Sigmoid colon (tissue), 7 donors: ENCODE measurements at places on chromosomes 11 and 22. TPM values are rescaled to one million over a fixed set of nuclear protein-coding genes. Genes with fewer than 3 reads are reported as not detected.

GRCh38 chr22:44723801-44724200 lies 21.8 kb downstream of the PRR5 start:
- H3K27ac ChIP-seq: no peak overlapping the region
- H3K4me3 ChIP-seq: no peak overlapping the region
- H3K4me1 ChIP-seq: peaks cover 3% of the 10 kb centered on the region
- no peaks in the 10 kb centered on the region for H3K27me3 ChIP-seq
- no peaks in the 10 kb centered on the region for H3K36me3 ChIP-seq
- no peak for DNase-seq

ADM gene
- 57.3 TPM for total RNA-seq

JAM3 gene
- 74.2 TPM for total RNA-seq

DNA sequence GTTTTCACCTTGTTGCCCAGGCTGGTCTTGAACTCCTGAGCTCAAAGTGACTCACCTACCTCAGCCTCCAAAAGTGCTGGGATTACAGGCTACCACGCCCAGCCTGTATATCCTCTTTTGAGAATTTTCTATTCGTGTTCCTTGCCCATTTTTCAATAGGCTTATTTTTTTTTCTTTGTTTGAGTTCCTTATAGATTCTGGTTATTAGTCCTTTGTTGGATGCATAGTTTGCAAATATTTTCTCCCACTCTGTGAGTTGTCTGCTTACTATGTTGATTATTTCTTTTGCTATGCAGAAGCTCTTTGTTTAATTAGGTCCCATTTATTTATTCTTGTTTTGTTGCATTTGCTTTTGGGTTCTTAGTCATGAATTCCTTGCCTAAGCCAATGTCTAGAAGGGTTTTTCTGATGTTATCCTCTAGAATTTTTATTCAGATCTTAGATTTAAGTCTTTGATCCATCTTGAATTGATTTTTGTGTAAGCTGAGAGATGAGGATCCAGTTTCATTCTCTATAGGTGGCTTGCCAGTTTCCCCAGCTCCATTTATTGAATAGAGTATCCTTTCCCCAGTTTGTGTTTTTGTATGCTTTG lies 17.7 kb upstream of the ZBED5 start:
- H3K27me3 ChIP-seq: no peaks in the 10 kb centered on the region
- H3K4me3 ChIP-seq: no peak overlapping the region
- H3K4me1 ChIP-seq: peaks cover 30% of the 10 kb centered on the region

GRCh38 chr11:68513930-68514487 lies 53.5 kb downstream of the PPP6R3 start:
- peaks cover 27% of the 10 kb centered on the region for H3K4me1 ChIP-seq
- no peaks in the 10 kb centered on the region for H3K27me3 ChIP-seq

DNA sequence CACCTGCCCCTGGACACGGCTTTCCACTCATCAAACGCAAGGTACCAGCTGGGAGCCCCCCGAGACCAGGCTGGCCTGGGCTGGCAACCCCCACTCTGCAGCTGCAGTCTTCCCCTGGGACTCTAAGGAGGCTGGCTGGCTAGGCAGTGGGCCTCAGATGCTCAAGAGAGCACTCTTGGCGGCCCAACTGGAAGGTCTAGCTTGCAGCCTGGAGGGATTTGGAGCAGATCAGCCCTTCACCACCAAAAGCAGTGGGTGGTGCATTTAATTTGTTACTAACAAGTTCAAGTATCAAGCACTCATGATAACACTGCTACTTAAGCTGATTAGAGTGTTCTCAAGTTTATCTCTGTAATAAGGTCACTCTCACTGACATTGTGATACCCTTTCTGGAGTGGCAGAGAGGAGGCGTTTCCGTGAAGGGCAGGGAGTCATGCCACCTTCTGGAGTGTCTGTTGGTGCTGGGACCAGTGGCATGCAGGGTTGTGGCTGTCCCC lies 21.5 kb downstream of the C22orf23 start:
- no peak overlapping the region for H3K4me3 ChIP-seq
- no peak for DNase-seq
- no peaks in the 10 kb centered on the region for H3K27me3 ChIP-seq

OR4C12 gene
- not detected for total RNA-seq

DNA sequence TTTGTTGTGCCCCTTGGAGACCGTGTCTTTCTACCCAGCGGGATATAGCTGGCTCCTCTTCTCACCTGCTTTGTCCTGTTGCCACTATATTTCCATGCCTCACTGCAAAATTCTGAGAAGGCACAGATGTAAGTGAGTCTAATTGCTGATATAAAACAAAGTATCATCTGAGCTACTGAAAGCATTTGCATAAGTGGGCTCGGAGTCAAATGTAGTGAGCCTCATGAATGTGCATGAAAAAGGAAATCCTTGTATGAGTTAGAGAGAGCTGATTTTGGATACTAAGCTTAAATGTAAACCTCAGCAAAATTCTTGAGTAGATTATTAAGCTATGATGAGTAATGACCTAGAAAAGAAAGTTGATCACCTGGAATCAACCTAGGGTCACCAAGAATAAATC lies 13.9 kb downstream of the OVCH2 start:
- no peaks in the 10 kb centered on the region for H3K36me3 ChIP-seq
- DNase-seq: no peak
- H3K27ac ChIP-seq: no peak overlapping the region

DNA sequence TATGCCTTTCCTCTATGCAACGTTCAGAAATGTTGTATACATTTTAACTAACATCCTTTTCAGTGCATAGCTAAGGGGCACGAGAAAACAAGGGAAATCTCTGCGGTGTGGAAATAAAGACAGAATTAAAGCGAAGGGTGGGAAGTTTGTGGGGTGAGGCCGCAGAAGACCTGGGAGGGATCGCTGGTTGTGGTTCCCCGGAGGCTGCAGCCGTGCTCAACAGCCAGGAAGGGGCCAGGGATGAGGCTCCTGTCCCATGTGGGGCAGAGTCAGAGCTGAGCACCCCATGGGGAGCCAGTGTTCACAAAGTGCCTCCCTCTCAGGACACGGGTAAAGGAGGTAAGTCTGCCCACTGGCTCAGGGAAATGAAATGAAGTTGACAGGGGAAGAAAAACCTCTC lies 67.5 kb downstream of the MYEOV start:
- H3K27ac ChIP-seq: no peak overlapping the region
- no peaks in the 10 kb centered on the region for H3K36me3 ChIP-seq
- H3K27me3 ChIP-seq: no peaks in the 10 kb centered on the region

TYR gene
- not detected for total RNA-seq

GRCh38 chr11:86245369-86246292 lies 1.1 kb downstream of the EED start:
- H3K36me3 ChIP-seq: no peaks in the 10 kb centered on the region
- H3K4me3 ChIP-seq: peak overlapping the region; percentile 71
- peak overlapping the region; percentile 100 for H3K27ac ChIP-seq
- H3K4me1 ChIP-seq: peaks cover 37% of the 10 kb centered on the region
- no peak for DNase-seq

GRCh38 chr22:29724843-29725242 lies 5.0 kb downstream of the CABP7 start:
- H3K4me1 ChIP-seq: peaks cover 11% of the 10 kb centered on the region
- no peak for DNase-seq
- peaks cover 27% of the 10 kb centered on the region for H3K27me3 ChIP-seq
- H3K36me3 ChIP-seq: no peaks in the 10 kb centered on the region

- H3K4me3 ChIP-seq: no peak overlapping the region
- H3K27ac ChIP-seq: no peak overlapping the region
- no peak for DNase-seq
- no peaks in the 10 kb centered on the region for H3K36me3 ChIP-seq
- peaks cover 83% of the 10 kb centered on the region for H3K4me1 ChIP-seq
Measured at GRCh38 chr11:12126344-12127019, 16.1 kb downstream of the MICAL2 start.

OR52I2 gene
- not detected for total RNA-seq

NOL12 gene
- 13.8 TPM for total RNA-seq

- H3K4me3 ChIP-seq: no peak overlapping the region
- peak; percentile 72 for DNase-seq
- H3K4me1 ChIP-seq: no peaks in the 10 kb centered on the region
- H3K27ac ChIP-seq: no peak overlapping the region
Measured at GRCh38 chr11:75031771-75032549, 43.2 kb downstream of the NEU3 start.

RHOD gene
- total RNA-seq: 14.1 TPM

DNA sequence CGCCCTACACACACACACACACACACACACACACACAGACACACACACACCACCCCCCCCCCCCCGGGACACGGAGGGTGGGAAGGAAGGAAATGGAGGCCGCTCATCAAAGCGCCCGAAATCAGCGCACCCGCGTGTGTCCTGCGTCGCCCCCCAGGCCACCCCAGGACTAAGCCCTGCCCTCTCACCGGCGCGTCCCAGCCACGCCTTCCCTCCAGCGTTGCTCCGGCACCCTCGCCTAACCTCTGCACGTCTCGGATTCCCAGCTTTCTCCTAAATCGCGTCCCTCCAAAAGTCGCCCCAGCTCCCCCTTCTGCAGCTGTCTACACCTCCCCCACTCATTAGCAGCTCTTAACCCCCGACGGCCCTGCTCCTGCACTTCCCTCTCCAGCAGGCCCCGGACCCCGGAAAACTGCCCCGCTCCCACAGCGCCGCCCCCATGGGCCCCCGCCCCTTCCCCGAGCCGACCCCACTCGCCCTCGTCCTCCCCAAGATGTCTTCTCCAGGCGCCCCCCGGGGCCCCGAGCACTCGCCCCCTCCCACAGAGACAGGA lies 557 bp downstream of the PACSIN2 start:
- peak overlapping the region; percentile 86 for H3K27ac ChIP-seq
- no peaks in the 10 kb centered on the region for H3K36me3 ChIP-seq
- no peaks in the 10 kb centered on the region for H3K27me3 ChIP-seq
- peak; percentile 77 for DNase-seq
- peak overlapping the region; percentile 89 for H3K4me3 ChIP-seq

GRCh38 chr11:119305556-119306372 lies 11.2 kb downstream of the MCAM start:
- DNase-seq: no peak
- H3K4me3 ChIP-seq: no peak overlapping the region
- H3K27ac ChIP-seq: peak overlapping the region; percentile 50
- H3K36me3 ChIP-seq: peaks cover 14% of the 10 kb centered on the region
- H3K27me3 ChIP-seq: no peaks in the 10 kb centered on the region
- H3K4me1 ChIP-seq: peaks cover 7% of the 10 kb centered on the region

- H3K4me1 ChIP-seq: peaks cover 10% of the 10 kb centered on the region
- H3K27me3 ChIP-seq: no peaks in the 10 kb centered on the region
- H3K27ac ChIP-seq: no peak overlapping the region
Measured at GRCh38 chr22:46969491-46969890, 207.0 kb downstream of the TBC1D22A start.

DNA sequence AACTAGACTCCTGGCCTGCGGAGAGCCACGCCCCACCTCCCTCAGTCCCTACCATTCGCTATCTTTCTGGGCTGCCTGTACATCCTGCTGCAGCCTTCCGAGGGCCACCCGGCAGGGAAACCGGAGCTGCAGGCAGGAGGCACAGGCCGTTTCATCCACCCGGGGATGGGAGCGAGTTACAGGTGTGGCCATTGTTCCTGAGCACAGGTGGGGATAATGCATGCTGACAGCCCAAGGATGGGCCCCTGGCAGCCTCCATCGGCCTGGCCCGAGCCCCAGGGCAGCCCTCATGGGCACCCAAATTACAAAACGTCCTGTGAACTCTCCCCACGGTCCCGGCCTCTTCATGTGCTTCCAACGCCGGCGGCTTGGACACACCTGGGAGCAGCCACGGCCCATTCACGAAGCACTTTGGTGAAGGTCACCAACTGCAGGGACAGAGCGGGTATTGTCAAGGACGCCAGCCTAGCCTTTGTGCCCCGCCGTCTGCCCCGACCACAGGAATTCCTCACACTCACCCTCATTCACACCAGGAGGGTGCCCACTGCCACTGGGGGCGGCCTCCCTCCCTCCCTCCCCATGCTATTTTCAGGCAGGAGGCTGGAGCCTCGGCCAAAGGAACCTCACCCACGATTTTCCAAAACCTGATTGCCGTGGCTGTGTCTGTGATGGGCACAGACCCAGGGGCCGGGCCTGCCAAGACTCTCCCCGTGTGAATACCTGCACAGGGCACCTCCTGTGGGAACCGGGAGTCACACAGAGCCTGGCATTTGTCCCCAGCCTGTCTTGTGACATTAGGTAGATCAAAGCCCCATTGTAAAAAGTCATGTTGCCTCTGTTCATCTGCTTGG lies 42.1 kb upstream of the MYEOV start:
- H3K36me3 ChIP-seq: no peaks in the 10 kb centered on the region
- DNase-seq: peak; percentile 43
- H3K27me3 ChIP-seq: peaks cover 13% of the 10 kb centered on the region
- no peak overlapping the region for H3K27ac ChIP-seq
- no peak overlapping the region for H3K4me3 ChIP-seq
- no peaks in the 10 kb centered on the region for H3K4me1 ChIP-seq

DNA sequence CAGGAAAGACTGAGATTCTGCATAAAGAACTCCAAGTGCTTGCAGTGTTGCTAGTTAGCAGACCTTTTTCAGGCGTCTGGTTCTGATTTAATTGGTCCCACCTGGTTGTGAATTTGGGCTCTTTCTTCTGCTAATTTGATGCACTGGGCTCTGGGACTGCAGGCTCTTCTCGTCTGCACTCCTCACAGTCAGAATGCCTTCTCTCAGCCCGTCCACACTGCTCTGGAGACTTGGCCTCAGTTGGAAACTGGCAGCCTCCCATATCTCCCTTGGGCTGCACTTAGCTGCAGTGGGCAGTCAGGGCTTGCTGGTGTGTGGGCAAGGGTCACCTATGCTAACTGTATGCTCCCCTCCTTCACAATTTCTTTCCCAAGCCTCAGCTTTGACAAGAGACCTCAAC lies 1.5 kb downstream of the TRIM6 start:
- DNase-seq: no peak
- peak overlapping the region; percentile 70 for H3K27ac ChIP-seq
- H3K4me1 ChIP-seq: no peaks in the 10 kb centered on the region

DNA sequence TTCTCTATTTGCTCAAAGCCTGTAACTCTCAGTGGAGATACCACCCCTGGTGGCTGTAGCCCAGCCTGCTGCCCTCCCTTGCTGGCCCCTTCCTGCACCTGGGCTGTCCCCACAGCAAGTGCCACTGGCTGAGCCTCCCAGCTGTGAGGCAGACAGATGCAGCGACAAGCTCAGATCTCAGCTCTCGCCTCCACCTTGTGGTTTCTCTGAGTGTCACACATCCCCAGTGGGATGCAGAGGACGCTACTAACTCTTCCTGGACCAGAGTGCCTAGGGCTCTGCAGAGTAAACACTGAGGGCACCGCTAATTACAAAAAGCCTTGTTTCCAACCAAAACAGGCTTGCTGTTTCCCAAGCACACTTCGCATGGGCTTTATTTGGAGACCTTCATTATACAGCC lies 8.9 kb downstream of the YPEL1 start:
- H3K4me1 ChIP-seq: no peaks in the 10 kb centered on the region
- no peak overlapping the region for H3K27ac ChIP-seq
- no peak overlapping the region for H3K4me3 ChIP-seq
- no peaks in the 10 kb centered on the region for H3K27me3 ChIP-seq
- no peaks in the 10 kb centered on the region for H3K36me3 ChIP-seq

- H3K27me3 ChIP-seq: no peaks in the 10 kb centered on the region
- no peak for DNase-seq
- H3K27ac ChIP-seq: peak overlapping the region; percentile 62
- no peak overlapping the region for H3K4me3 ChIP-seq
- no peaks in the 10 kb centered on the region for H3K36me3 ChIP-seq
Measured at GRCh38 chr11:130580372-130580771, 131.9 kb downstream of the ADAMTS15 start.

- H3K4me3 ChIP-seq: no peak overlapping the region
- no peak for DNase-seq
- H3K27me3 ChIP-seq: no peaks in the 10 kb centered on the region
- no peak overlapping the region for H3K27ac ChIP-seq
Measured at GRCh38 chr11:110629594-110629993, 82.6 kb downstream of the ARHGAP20 start.

GRCh38 chr11:119263352-119263940 lies 53.5 kb downstream of the MCAM start:
- H3K27ac ChIP-seq: no peak overlapping the region
- H3K27me3 ChIP-seq: no peaks in the 10 kb centered on the region
- DNase-seq: no peak
- H3K36me3 ChIP-seq: no peaks in the 10 kb centered on the region
